Activated CD4-positive, alpha-beta T cell treated with anti-CD3 and anti-CD28 coated beads for 24 hours (primary cell): ENCODE measurements at places on chromosomes 16 and 17.

GRCh38 chr17:65633988-65634387 is 72.5 kb upstream of the AXIN2 start:
- no peak for DNase-seq

GRCh38 chr16:554640-555365 is 5.4 kb upstream of the PRR35 start:
- DNase-seq = no peak

DNA sequence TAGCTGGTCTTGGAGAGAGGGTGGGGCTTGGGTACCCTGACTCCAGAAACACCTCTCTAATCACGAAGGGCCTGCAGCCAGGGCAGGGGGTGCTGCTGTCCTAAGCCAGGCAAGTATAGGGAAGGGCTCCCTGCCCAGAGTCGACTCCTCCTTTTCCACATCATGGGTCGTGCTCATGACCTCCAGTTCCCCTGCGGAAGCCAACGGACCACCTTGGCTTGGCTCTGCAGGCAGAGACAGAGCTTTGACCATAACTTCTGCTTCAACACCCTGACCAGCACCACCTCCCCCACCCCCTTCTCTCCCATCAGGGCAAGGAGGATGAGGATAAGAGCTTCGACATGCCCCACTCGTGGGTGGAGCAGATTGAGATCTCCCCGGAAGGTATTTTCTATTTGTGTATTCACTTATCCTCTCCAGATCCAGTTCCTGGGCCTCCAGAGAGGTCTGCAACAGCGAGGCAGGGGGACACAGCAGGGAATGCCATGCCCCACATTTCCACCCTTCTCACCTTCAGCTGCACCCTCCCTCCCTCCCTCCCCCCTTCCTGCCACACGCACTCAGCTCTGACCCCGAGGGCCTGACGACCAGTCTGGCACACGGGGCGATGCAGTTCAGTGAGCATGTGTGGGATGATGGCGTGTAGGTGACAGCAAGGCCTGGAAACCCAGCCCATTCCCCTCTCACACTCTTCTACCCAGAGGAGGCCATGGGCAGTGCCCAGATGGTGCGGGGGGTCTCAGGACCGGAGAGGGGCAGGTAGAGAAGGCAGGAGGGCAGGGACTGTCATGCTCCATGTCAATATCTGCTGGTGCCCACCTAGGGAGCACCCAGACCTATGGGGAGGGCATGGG is 14.0 kb upstream of the KATNB1 start:
- no peak for DNase-seq

DNA sequence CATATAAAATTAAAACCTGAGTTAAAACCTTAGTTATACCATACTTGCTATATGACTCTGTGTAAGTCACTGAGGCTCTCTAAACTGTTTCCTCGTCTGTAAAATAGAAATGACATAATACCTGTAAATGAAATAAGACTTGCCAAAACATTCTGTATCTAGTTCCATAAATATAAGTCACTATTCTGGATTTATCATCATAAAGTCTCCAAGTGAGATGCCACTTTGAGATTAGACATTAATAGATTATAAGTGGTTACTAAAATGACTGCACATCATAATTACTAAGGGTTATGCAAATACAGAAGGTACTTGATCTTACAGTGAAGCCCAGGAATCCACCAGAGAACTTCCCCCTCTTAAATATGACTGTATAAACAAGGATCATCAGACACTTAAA is 12.0 kb upstream of the BRIP1 start:
- no peak for DNase-seq

DNA sequence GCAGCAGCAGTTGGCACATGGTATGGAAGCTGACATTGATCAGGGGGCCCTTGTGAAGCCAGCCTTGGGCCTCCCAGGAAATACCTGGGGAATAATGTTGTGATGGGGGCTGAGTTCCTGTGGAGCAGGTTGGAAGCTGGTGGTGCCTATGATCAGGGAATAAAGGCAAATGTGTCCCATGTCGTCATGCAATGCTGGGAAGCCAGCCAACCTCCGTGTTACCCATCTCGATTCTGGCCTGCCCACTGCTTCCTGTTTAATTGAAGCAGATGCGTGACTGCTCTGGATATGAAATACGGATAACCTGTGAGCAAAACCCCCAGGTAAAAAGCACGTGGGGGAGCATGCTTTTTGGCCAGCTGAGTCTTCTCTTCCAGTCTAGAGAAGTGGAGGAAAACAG is 580.4 kb upstream of the HSBP1 start:
- DNase-seq = no peak

DNA sequence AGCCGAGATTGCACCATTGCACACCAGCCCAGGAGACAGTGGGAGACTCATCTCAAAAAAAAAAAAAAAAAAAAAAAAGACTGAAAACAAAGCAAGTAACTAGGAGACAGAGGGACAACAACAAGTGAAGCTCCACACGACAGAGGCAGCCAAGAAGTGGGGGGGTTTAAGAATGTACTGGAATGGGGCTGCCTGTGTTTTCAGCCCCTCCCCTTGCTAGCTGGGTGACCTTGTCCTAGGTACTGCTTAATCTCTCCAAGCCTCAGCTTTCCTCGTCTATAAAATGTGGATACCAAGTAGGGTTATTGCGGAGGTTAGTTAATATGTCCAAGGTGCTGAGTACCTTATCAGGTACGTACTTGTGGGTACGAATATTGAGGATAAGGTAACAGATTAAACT is 163.8 kb upstream of the CACNG5 start:
- DNase-seq = no peak

DNA sequence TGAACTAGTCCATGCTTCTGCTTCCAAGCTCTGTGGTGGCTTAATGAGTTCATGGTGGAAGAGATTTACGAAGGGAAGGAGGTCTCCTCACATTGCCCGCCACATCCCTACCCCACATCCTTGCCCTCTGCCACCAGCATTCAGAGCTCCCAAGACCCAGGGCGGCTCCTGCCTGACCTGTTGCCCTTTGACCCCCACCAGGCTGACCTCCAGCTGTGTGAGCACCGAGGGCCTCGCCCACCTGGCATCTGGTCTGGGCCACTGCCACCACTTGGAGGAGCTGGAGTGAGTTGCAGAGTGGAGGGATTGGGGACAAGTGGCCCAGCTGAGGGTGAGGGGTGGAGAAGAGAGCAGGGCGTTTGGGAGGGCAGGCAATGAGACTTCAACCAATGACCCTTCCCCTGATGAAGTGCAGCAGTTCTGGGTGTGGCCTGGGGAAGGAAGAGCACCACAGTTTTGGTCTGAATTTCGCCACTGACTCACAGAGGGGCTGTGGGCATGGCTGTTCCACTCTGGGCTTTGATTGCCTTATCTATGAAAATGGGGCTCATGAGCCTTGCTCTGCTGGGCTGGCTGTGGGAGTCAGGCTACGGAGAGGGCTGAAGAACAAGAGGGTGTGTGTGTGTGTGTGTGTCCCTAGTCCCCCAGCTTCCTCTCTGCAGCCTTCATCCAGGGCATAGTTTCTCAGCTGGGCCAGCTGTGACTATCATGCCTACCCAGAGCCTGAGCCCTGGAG is 22.6 kb upstream of the CPNE2 start:
- DNase-seq = no peak

DNA sequence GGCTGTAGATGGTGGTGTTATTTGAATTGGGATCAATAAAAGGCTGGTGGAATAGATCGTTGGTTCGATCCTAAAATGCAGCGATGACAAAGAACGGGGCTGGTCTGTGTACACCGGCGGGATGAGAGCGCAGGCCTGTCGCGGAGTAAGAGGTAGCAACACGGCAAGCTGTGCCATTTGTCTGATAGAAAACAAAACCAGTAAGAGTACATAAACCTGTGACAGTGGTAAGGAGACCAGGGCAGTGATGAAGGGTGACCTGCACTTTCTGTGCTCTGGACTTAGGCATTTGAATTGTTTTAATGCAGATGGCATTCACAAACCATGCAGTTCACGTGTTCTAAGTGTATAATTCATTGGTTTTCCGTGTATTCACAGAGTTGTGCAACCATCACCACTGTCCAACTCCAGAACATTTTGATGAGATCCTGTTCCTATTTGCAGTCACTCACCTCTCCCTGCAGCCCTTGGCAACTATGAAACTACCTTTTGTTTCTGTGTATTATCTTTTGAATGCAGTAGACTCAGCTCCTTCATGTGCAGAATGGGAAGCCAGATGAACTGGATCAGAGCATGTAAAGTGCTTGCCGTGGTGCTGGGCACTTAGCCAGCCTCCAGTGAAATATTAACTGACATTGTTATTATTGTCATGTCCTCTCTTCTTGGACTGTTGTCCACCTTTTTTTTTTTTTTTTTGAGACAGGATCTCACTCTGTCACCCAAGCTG is 286.1 kb downstream of the SNX29 start:
- DNase-seq = no peak

DNA sequence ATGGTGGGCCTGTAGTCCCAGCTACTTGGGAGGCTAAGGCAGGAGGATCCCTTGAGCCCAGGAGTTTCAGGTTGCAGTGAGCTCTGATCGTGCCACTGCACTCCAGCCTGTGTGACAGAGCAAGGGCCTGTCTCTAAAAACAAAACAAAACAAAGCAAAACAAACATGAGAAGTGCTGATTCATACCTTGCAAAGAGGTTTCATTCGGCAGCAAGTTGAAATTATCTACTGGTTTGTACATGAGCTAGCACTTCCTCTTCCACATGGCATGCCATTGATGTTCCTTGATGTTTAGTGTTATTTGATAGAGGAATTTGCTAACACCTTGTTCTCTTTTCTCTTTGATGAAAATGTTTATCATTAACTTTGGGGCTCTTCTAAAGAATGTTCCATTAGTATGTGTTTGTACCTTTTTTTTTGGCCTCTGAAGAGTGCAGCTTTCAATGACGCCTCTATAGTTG is 50.6 kb downstream of the SPECC1 start:
- no peak for DNase-seq

GRCh38 chr16:72198771-72199201 is 26.8 kb upstream of the PMFBP1 start:
- no peak for DNase-seq

- DNase-seq = peak; percentile 4
These were observed 21.8 kb downstream of the DRC3 start for GRCh38 chr17:17994271-17995069.

GRCh38 chr16:4442371-4442770 is 16.7 kb downstream of the DNAJA3 start:
- DNase-seq = no peak

- DNase-seq = no peak
These were observed 188.1 kb upstream of the ZNF469 start for GRCh38 chr16:88194397-88195268.

- no peak for DNase-seq
These were observed 1436.1 kb upstream of the GOT2 start for GRCh38 chr16:60170196-60170595.

DNA sequence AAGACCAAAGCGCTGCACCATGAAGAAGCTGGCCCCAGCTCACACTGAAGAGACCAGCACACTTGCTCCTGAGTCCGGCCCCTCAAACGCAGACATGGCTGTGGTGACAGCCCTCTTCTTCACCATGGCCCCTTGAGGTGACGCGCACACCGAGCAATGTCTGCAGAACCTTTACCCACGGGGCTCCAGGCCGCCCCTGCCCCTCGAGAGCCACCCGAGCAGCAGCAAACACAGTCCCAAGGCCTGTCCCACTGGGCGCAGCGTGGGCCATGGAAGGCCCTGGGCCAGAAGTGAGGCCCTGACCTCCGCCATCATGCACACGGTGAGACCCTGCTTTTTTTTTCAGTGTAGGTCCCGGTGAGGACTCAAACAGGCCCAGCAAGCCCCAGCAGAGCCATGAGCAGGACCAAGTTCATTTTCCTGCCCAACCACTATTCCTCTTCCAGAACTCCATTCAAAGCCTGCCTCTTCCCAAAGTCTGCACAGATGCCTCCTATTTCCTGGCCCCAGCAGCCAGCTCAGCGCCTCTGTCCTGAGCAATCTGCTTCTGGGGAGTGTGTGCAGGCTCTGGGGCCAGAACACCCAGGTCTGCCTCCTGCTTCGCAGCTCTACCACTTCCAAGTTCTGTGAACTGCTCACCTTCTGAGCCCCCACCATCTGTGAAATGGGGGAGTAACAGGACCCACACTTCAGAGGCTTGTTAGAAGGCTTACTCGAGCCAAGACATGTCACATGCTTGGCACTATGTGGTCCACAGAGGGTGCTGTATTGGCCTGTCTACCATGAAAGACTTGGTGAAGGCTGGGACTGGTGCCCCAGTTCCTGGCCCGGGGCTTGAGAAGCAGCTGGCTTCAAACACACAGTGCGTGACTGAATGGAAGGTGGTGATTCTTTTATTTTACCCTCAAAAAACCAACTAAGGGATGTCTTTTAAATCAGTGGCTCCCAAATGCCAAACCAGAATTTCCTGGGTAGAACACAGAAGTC is 35.7 kb upstream of the GSG1L start:
- DNase-seq = no peak

DNA sequence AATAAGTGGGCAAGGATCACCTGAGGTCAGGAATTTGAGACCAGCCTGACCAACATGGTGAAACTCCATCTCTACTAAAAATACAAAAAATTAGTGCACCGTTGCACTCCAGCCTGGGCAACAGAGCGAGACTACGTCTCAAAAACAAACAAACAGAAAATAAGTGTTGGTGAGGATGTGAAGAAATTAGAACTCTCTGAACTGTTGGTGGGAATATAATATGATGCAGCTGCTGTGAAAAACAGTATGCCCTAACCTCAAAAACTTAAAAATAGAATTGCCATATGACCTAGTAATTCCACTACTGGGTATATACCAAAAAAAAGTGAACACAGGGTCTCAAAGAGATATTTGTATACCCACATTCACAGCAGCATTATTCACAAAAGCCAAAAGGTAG is 26.1 kb downstream of the GLG1 start:
- DNase-seq = no peak

DNA sequence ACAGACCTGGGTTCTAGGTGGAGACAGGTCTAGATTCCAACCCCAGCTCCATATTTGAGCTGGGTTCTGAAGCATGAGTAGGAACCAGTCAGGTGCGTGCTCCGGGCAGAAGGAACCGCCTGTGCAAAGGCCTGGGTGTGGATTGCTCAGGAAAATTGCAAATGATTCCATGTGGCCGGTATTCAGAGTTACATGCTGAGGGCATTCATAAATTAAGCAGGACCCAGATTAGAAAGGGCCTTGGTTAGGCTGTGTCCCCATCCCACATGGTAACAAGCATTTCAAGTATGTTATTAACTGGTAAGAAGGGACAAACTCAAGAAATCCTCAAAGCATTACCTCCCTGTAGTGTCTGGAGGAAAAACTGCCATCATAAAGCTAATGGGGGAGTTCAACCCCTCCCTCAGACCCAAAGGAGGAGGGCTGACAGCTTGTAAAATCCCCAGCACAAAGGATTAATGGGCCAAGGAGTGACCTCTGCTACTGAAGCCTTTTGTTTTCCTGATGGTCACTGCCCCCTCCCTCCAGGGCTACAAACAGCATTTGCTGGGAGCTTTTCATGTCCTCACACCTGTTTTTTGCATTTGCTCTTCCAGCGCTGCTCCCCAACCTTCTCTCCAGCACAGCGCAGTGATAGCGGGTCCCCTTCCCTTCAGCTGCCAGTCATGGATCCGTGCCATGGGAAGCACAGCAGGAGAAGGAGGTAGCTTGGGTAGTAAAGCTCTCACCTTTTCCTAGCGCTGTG is 218.0 kb downstream of the C16orf95 start:
- DNase-seq = no peak

- DNase-seq = no peak
These were observed 91.9 kb downstream of the RPTOR start for GRCh38 chr17:80636361-80637018.
